Retina (tissue), 1 donor: ENCODE measurements at places on chromosomes 1 and 21.
A peak's percentile ranks its signal among the peaks of the same experiment; 100 is the strongest.

- peak; percentile 22 for DNase-seq
Measured at GRCh38 chr1:218034468-218034867, 250.6 kb upstream of the RRP15 start.

- DNase-seq, result no peak
Measured at GRCh38 chr1:190511554-190511953, 33.9 kb upstream of the BRINP3 start.

- no peak for DNase-seq
Measured at GRCh38 chr1:184888505-184888904, 85.8 kb downstream of the NIBAN1 start.

DNA sequence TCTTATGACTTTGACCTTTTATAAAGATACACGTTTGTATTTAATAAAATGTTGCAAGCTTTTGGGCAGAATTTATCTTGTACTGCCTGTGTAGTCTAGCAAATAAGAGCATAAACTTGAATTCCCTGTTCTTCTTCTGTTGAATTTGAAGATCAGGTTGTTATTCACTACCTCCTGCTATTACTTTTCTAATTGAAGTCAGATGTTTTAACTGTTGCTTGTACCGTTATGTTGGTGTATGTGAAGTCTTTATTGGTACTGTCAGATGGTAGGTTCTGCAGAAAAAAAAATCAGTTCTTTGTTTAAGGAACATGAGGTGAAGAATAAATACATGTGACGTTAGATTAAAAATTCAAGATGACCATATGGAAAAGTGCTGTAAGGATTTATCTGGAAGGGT, 69.1 kb downstream of the DYRK1A start:
- DNase-seq, result no peak

DNA sequence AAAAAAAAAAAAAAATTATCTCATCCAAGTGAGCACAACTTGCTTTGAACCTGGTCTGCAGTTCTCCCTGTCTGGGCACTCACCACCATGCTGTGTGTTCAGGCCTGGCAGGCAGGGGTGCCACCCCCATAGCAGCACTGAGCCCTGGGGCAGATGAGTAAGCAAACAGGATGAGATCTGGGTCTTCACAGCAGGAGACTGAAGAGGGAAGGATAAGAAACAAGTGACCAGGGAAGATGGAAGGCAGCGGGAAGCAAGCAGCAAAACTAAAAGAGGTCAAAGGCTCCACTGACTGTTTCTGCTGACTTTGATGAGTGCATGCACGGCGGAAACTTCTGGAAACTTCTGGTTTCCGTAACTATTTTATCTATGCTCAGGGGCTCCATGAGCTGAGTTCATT, 133.5 kb upstream of the SOD1 start:
- DNase-seq, result no peak
